NCI-H1092 treated with DMSO at 0.1 percent for 48 hours (cell line): ENCODE measurements at places on chromosomes 3 and 15.

- DNase-seq: peak; percentile 73
These were observed 246.4 kb upstream of the TLE3 start for GRCh38 chr15:70343961-70344621.

DNA sequence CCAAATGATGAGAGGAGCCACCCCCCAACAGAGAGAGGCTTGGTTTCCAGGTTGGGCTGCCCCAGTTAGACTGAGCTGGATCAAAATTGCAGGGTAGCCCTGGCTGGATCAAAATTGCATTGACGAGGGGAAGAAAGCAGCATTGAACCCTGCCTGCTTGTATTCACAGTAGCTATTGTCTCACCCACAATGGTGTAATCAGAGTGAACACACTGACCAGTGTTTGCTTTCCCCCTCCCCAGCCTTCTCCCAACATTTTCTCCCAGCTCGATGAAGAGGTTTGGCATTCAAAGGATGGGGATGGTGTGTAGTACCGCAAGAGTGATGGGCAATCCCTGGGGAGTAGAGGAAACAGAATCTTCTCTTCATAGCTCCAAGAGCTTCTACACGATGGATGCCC, 223.8 kb downstream of the ADAMTS9 start:
- DNase-seq: no peak

DNA sequence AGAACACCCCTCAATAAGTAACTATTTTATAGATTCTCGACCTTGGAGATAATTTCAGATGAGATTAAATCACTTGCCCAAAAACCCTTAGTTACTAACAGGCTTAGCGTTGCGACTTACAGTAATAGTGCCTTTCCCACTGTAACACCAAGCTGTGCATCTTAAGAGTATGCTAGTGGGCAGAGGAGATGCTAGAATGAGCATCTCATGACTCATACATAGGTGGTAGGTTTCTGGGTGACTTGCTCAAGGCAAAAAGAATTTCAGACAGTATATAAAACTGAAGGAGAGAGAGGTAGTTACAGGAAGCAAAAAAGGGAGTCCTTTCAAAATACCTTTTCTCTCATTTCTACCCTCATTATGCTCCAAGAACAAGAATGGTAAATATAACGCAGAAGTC, 3.9 kb downstream of the KATNBL1 start:
- no peak for DNase-seq

GRCh38 chr15:70034596-70034995, 63.1 kb downstream of the TLE3 start:
- no peak for DNase-seq

- peak; percentile 37 for DNase-seq
These were observed 54.4 kb upstream of the EHHADH start for GRCh38 chr3:185308126-185308754.

GRCh38 chr15:68503791-68504680, 72.1 kb upstream of the ITGA11 start:
- DNase-seq: no peak

DNA sequence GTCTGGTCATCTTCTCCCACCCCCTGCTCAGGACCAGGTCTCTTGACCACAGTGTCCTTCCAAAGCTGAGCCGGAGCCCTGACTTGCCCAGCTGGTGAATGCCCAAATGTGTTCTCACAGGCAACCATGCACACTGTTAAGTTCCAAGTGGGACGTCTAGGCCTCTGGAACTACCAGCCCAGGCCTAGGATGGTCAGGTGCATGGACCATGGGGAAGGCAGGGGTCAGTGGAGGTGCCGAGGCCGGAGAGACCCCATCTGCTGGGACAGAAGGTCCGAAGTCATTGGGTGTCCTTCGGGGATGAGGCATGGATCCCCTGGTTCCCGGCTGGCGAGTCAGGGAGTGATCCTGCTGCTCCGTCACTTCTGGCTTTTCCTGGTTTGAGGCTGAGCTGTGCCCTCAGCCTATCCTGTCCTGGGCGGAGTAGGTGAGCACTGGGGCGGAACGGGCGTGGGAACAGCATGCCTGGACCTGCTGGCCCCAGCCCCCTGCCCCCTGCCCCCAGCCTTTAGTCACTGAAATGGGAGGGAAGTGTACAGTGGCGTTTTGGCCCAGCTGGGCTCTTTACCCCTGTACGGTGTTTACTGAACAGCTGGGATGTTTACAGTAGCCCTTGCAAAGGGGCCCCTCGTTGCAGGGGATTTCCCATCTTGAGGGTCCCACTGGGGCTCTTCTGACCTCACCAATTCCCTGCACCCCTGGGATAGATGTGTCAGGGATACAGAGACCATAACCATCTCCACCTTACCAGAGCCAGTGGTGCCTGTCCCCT, 12.1 kb downstream of the SEMA3F start:
- DNase-seq: no peak

- DNase-seq: no peak
These were observed 15.2 kb downstream of the GNAI2 start for GRCh38 chr3:50251220-50251619.

GRCh38 chr15:52193791-52194190, 2.6 kb upstream of the GNB5 start:
- no peak for DNase-seq

DNA sequence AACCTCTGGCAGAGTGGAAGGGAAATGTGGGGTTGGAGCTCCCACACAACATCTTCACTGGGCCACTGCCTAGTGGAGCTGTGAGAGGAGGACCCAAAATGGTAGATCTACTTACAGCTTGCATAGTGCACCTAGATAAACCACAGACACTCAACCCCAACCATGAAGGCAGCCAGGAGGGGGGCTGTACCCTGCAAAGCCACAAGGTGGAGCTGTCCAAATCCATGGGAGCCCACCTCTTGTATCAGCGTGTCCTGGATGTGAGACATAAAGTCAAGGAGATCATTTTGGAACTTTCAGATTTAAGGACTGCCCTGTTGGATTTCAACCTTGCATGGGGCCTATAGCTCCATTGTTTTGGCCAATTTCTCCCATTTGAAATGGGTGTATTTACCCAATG, 20.9 kb downstream of the TP63 start:
- no peak for DNase-seq

GRCh38 chr3:186705882-186706780, 11.0 kb upstream of the KNG1 start:
- no peak for DNase-seq

DNA sequence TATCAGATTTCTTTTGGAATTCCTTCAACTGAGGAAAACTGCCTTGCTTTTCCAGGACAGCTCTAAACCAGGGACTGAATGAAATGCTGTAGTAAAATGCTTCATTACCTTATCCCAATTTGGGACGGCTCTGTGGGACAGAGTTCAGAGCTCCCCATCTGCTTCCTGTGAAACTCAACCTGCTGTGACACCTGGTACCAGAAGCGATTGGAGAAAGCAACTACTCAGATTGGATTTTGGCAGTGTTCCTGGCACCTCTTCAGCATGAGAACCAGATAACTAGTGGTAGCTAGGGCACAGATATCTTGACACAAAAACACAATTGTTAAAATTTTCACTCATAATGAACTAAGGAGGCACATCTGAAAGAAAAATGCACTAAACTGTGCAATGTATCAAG, 539.1 kb downstream of the SI start:
- peak; percentile 69 for DNase-seq
